ENCODE measurements at places on chromosomes 12 and 14.

GRCh38 chr12:72901685-72902084 is 629.5 kb downstream of the TRHDE start:
- DNase-seq = no peak

GRCh38 chr12:4909734-4910501 is at the start of gene KCNA1:
TSS of gene KCNA1 (plus strand) at chr12:4909905. CDS start at chr12:4911379, 1,474 bp downstream.
- no peak for DNase-seq

GRCh38 chr14:67395086-67395875 is 16.7 kb downstream of the PLEK2 start:
- DNase-seq = no peak

- no peak for DNase-seq
Measured at GRCh38 chr14:88233915-88234314, 89.2 kb downstream of the KCNK10 start.

- DNase-seq = no peak
Measured at GRCh38 chr12:104974626-104975290, 11.4 kb upstream of the NOPCHAP1 start.

DNA sequence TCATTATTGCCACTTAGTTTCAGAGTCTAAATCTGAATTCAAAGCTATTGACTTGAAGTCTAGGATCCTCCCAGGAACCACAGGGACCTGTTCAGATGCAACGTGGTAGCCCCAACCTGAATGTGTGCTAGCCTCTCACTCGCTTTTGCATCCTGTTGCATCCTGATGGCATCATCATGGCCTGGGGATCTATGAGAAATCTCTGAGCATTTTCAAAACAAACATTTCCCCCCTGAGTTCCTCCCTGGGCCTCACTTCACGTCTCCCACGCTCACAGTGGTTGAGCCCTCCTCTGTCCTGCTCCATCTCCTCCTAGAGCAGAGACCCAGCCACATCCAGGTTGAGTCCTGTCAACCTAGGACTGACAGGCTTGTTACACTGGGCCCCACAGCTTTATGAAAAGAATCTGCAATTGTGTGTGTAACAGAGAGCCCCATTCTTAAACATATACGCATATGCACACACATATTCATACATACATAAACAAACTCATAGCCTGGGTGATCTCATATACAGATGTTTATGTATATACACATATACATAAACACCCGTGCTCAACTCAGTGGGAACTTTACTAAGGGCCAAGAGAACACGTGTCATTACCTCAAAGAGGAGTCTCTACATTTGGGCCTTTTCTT is 5.4 kb upstream of the KRT72 start:
- DNase-seq = no peak

- DNase-seq = no peak
Measured at GRCh38 chr12:32600681-32601080, 78.4 kb upstream of the DNM1L start.

GRCh38 chr14:73770977-73771847 is 57.0 kb upstream of the PNMA1 start:
- no peak for DNase-seq

- DNase-seq = no peak
Measured at GRCh38 chr12:32002848-32003493, 43.8 kb downstream of the RESF1 start.

DNA sequence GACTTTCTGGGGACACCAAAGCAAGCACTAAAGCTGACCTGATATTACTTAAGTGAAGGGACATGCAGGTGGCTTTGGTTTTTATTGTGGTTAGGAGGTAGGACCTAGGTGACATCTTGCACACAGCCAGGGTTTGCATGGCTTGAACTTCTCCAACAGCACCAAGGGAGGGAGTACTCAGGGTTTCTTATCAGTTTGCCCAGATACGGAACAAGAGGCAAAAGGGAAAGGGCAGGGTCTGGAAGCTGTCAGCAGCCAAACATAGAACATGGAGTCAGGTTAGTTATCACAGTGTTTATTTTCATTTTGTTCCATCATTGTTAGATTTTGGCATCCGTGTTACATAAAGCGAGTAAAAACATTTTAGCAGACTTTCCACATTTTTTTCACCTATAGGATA is 186.3 kb upstream of the CLEC14A start:
- DNase-seq = no peak

DNA sequence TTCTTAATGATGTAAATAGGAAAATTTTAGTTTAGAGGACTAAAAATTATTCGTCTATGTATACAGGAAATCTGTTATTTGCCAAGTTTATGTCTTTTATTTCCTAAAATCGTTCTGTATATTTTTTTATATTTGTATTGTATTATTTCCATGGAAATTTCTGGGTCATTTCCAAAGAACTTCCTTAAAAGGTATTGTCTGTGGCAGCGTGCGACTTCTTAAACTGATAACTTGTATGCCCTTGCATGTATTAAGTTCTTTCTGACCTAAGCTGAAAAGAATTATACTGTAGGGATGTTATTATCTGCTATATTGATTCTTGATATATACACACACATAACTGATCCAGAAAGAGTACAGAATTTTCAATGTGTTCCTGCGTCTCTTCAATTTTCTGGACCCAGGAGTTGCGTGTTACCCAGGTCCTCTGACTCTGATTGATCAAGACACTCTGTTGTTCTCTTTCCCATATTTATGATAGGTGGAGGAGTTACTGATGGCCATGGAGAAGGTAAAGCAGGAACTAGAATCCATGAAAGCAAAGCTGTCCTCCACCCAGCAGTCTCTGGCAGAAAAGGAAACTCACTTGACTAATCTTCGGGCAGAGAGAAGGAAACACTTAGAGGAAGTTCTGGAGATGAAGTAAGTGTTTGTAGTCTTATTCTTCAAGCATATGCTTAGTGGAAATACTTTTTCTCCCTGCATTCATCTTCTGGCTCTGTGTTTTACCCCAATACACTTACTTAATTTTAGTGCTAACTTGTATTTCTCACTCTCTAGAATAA is 298.5 kb downstream of the ERC1 start:
- DNase-seq = no peak

DNA sequence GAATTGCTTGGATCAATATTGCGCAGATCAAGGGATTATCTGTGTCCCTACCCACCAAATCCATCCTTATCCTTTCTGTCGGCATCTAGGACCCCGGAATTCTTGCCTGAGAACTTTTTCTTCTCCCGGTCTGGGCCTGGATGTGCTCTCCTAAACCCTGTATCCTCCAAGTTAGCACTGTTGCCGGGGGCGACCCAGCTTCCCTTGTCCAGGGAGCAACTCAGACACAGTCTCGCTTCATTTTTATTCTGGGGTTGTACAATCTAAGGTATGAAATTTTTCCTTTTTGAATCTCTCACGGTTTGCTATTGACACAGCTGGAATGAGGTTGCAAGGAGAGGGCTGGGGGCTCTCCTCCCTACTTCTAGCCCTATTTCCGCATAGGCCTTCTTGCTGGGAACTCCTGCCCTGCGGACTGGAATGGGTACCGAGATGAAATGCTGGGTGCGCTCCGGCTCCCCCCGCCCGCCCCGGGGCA is 403 bp upstream of the PNP start:
- no peak for DNase-seq

DNA sequence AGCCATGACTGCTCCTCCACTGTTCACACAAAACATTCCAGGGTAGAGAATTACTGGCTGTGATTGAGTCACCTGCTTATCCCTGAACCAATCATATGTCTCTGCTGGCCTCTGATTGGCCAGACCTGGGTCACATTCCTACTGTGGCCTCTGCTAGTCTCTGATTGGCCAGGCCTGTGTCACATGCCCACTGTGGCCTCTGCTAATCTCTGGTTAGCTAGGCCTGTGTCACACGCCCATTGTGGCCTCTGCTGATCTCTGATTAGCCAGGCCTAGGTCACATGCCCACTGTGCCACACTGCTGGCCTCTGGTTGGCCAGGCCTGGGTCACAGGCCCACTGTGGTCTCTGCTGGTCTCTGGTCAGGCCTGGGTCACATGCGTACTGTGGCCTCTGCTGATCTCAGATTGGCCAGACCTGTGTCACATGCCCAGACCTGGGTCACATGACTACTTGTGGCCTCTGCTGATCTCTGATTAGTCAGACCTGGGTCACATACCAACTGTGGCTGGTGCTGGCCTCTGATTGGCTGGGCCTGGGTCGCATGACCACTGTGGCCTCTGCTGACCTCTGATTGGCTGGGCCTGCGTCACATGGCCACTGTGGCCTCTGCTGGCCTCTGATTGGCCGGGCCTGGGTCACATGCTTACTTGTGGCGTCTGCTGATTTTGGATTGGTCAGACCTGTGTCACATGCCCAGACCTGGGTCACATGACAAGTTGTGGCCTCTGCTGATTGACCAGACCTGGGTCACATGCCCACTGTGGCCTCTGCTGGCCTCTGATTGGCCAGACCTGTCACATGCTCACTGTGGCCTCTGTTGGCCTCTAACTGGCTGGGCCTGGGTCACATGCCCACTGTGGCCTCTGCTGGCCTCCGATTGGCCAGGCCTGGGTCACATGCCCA is 251.6 kb downstream of the SLC15A4 start:
- DNase-seq = no peak

- DNase-seq = no peak
Measured at GRCh38 chr12:31574803-31575575, 15.9 kb downstream of the DENND5B start.

DNA sequence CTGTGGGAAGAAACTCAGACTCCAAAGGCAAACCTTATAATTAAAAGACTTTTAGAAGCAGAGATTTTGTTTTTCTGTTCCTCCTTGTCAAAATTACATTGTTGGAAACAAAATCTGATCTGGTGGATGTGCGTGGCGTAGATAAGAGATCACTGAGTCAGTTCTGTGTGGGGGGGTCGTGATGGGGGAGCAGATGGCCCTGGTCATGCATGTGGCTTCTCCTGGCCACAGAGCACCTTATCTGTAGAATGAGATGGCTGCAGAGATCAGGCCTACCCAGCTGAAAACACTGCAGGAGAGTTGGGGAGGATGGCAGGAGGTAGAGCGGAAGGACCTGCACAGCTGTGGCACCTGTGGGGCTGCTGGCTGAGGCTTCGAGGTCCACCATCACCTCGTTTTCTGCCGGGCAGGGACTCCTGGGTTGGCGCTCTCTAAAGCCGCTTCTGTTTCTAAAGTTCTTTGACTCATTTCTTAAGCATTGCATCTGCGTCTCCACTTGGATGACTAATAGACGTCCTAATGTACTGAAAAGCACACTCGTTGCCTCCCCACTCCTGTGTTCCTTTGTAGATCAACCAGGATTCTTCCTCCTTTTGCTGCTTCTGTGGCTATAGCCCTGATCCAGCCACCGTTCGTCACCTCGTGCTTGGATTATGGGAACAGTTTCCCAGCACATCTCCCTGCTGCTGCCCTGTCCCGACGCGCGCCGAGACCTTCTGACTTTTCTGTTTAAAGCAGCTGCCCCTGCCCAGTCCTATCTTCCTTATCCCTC is 93.4 kb downstream of the TSPAN9 start:
- DNase-seq = no peak

- DNase-seq = no peak
Measured at GRCh38 chr14:35416108-35416750, 11.7 kb upstream of the NFKBIA start.

- no peak for DNase-seq
Measured at GRCh38 chr14:57736391-57736790, 129.5 kb downstream of the SLC35F4 start.

DNA sequence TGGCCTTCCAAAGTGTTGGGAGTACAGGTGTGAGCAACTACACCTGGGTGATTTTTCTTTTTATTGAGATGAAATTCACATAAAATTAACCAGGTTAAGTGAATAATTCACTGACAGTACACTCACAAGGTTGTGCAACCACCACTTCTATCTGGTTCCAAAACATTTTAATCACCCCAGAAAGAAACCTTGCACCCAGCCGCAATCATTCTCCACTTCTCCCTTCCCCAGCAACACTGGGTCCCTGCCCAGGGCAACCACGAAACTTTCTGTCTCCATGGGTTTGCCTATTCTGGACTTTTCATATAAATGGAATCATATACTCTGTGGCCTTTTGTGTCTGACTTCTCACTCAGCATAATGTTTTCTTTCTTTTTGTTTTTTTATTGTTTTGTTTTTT is 26.3 kb upstream of the MLXIP start:
- DNase-seq = no peak

DNA sequence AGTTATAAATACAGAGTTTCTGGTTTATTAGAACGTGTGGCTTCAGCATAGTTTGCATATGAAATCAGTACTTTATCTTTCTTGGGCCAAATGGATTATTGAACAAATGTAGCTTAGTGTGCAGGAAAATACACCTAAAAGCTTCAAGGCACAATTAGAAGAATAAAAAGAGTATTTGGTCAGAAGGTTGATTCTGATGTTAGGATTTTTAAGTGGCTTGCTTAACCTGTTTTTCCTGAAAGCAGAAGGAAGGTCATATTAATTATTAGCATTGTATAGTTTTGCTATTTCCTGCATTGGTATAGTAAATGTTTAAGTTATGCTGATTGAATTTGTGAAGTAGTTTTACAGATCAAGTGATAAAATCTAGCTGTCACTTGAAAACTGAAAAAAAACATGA is 31.0 kb upstream of the GNS start:
- DNase-seq = no peak

GRCh38 chr12:107704041-107704440 is 18.4 kb downstream of the PWP1 start:
- DNase-seq = no peak

- no peak for DNase-seq
Measured at GRCh38 chr12:40263616-40264409, 39.0 kb downstream of the LRRK2 start.

- no peak for DNase-seq
Measured at GRCh38 chr12:132520421-132521199, 30.7 kb downstream of the FBRSL1 start.
